ENCODE measurements at places on chromosomes 13 and 19. TPM values are rescaled to one million over a fixed set of nuclear protein-coding genes. Genes with fewer than 3 reads are reported as not detected.

Gene ZNF829
- total RNA-seq = 0.41 TPM

Gene MADCAM1
- 0.17 TPM for total RNA-seq

Gene MISP3
- 4.3 TPM for total RNA-seq

Gene GIPR
- total RNA-seq = 3.5 TPM

Gene NEK5
- total RNA-seq = 0.08 TPM

Gene SIGLEC12
- not detected for total RNA-seq
